ENCODE measurements at places on chromosomes 16 and 17.

- no peak for DNase-seq
Observed at GRCh38 chr17:20925954-20926353, 116.9 kb downstream of the USP22 start.

DNA sequence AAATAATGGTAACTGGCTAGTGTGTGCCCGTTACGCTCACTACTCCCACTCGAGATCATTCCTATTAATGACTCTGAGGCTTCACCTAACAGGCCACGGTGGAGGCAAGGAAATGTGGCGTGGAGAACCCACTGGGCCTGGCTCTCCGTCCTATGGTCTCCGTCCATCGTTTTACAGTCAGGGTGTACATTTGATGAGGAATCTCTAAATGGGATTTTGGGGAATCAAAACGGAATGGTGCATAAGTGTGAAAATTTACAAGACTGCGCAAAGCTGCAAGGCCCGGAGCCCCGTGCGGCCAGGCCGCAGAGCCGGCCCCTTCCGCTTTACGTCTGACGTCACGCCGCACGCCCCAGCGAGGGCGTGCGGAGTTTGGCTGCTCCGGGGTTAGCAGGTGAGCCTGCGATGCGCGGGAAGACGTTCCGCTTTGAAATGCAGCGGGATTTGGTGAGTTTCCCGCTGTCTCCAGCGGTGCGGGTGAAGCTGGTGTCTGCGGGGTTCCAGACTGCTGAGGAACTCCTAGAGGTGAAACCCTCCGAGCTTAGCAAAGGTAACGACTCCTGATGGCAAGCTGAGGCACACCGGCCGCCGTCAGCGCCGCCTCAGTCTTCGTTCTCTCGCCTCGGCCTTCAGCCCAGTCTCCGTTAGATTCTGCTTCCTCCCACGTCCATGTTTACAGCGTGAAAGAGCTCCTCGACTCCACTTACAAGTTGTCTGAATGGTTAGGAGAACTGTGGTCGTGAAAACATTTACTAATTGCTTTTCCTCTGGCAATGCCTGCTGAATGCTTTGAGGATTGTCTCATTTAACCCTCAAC lies at the start of gene RAD51C:
Gene RAD51C (plus strand): TSS at position 364 of the 817 bp plus-strand sequence. CDS start 42 bp downstream, at position 406.
- peak; percentile 78 for DNase-seq

GRCh38 chr16:81710596-81710995 lies 68.5 kb upstream of the PLCG2 start:
- DNase-seq = no peak

- no peak for DNase-seq
Observed at GRCh38 chr17:12328204-12328603, 307.5 kb downstream of the MAP2K4 start.

- no peak for DNase-seq
Observed at GRCh38 chr16:46632778-46633733, 11.9 kb upstream of the SHCBP1 start.

DNA sequence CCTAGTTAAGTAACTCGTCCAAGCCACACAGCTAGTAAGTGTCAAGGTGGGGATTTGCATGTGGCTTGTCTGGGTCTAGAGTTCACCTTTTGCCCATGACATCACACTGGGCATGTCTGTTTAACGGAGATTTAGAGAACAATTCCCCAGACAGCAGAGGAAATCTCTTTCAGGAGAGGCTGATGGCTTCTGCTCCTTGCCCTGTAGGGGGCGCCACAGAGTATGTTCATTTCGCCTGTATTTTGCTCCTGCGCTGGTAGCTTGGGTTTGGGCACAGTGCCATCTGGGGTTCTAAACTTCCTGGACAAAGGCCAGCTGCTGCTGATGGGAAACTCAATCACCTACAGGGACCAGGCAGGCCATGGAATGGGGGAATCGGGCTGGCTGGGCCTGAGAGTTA lies 20.4 kb downstream of the OTOA start:
- DNase-seq = peak; percentile 51

DNA sequence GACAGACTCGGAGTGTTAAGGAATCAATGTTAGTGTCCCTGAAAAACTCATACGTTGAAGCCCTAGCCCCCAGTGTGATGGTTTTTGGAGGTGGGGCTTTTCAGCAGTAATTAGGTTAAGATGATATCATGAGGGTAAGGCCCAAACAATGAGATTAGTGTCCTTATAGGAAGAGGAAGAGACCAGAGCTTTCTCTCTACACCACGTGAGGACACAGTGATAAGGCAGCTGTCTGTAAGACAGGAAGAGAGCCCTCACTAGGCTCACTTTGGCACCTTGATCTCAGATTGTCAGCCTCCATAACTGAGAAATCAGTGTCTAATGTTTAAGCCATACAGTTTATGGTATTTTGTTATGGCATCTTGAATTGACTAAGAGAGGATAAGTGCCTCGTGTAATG lies 403.2 kb downstream of the NPIPA7 start:
- DNase-seq = no peak

DNA sequence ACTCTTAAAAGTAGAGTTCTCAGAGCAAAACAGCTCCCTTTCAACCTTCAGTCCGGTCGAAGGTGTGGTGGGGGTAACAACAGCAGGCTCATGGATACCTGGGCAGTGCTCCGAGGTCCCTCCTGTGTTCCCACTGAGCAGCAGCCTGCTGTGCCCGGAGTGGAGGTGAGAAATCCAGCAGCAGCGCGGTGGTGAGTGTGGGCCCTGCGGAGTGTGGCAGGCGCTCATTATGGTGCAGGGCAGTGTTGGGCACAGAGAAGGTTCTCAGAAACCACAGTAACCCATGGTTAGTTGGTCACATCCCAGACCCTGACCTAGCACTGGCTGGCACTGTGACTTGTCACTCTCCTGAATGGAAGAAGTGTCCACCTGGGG lies 5.0 kb upstream of the P4HB start:
- no peak for DNase-seq

GRCh38 chr16:81657781-81658180 lies 121.3 kb upstream of the PLCG2 start:
- no peak for DNase-seq

DNA sequence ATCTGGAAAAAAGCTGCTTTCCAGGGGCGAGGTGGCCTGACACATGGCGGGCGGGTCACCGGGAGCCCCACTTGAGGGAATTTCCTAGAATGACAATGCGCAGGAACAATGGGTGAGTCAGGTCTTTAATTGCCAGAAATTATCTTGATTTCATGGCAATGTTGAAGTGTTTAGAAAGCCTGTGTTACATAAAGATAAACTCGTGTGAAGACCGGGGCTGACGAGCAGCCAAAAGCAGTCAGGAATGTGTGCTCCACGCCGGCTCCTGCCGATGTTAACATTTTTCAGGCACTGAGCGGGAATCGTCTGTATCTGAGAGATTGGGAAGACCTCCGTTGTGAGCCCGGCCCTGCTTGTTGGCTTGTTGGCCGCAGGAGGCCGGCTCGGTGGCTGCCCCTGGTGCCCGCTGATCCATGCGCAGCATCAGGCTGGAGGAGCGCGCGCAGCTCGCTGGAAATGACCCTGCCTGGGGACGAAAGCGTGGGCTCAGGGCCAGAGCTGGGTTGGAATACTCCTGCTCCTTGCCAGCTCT lies 353.1 kb downstream of the FOXL1 start:
- DNase-seq = no peak

DNA sequence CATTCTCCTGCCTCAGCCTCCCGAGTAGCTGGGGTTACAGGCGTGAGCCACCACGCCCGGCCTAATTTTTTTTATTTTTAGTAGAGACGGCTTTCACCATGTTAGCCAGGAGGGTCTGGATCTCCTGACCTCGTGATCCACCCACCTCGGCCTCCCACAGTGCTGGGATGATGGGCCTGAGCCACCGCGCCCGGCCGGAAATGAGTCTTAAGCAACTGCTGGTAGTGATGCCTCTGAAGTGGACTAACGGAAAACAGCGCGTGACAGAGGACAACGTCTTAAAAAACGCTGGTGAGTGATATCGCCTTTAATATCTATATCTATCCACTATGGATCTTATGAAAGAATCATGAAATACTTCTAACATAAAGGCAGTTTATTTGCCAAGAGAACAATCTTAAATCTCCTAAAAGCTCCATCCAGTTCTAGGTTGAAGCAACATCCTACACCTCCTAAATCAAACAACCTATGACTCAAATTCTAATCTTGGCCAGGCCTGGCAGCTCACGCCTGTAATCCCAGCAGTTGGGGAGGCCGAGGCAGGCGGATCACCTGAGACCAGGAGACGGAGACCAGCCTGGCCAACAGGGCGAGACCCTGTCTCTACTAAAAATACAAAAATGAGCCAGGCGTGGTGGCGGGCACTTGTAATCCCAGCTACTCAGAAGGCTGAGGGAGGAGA lies 69.8 kb downstream of the NXN start:
- no peak for DNase-seq

DNA sequence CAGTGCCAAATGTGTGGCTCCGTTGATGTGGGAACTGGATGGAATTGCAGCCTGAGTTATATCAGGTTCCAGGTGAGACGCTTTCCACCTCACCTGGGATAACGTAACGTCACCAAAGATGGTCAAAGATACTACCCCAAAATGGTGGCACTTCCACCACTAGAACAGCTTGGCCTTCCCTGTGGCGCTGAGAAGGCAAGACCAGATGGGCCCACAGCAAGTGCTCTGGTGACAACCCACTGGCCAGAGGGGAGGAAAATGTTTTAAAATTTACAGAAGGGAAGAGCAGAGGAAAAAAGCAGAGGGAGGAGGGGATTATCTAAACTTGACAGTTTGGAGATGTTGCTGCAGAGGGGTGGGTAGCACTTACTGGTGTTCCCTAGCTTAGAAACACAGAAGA lies 7.5 kb upstream of the ITGA2B start:
- no peak for DNase-seq

GRCh38 chr17:51401279-51401678 lies 140.9 kb downstream of the UTP18 start:
- DNase-seq = no peak

DNA sequence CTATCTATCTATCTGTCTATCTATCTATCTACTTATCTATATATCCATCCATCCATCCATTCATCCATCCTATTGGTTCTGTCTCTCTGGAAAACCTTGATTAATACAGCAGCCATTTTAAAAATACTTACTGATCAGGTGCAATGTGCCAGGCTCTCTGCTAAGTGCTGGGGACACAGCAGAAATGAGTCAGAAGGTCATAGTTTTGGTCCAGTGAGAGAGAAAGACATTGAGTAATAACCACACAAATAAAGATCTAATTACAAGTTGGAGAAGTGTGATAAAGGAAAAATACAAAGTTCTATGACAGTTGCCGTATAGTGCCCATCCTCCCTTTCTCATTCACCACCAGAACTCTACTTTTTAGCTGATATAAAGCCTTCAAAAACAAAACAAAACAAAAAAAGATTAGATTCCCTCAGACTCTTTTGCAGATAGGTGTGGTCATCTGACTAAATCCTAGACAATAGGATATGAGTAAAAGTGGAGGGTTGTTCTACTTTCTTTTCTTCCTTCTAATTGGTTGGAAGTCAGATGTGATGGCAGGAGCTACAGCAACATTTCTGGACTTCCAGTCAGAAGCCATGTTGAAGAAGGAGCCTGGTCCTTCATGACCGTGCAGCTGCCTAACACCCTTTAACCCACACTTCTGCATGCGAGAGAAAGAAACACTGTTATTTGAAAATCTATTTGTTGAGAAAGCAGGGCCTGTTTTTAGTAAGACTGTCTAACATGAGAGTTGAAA lies 72.0 kb upstream of the TOX3 start:
- peak; percentile 10 for DNase-seq

DNA sequence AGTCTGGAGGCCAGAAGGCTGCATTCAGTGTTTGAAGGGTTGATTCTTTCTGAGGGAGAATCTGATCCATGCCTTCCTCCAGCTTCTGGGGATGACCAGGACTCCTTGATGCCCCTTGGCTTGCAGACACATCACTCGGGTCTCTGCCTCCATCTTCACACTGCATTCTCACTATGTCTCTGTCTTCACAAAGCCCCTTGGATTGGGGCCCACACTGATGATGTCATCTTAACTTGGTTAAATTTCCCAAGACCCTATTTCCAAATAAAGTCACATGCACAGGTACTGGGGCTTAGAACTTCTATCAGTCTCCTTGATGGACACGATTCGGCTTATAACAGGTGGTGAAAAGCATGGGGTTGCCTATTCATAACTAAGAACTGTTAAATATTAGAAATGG lies 112.1 kb upstream of the MYOCD start:
- no peak for DNase-seq

GRCh38 chr16:74667255-74667700 lies 601 bp upstream of the RFWD3 start:
- peak; percentile 46 for DNase-seq

DNA sequence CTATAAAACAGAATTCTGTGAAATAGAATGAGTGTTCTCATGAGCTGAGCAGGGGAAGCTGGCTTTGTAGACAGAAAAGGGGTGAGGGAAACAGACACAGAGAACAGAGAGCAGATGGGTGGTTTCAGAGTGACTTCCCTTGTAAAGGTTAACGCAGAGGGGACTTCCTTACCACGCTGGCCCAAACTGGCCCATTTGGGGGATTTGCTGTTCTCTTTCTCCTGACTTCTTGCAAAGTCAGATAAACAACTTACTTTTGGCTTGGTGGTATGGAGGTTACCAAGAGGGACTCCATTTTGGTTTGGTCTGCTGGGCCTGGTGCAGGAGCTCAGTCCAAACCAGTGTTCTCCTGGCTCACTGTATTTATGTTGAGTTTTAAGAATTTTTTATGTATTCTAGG lies 48.4 kb downstream of the SEC14L1 start:
- DNase-seq = no peak

GRCh38 chr17:79714176-79715097 lies 16.3 kb upstream of the ENPP7 start:
- no peak for DNase-seq

- no peak for DNase-seq
Observed at GRCh38 chr17:902463-902862, 77.1 kb downstream of the NXN start.

- DNase-seq = no peak
Observed at GRCh38 chr16:51734220-51734619, 583.1 kb upstream of the SALL1 start.

DNA sequence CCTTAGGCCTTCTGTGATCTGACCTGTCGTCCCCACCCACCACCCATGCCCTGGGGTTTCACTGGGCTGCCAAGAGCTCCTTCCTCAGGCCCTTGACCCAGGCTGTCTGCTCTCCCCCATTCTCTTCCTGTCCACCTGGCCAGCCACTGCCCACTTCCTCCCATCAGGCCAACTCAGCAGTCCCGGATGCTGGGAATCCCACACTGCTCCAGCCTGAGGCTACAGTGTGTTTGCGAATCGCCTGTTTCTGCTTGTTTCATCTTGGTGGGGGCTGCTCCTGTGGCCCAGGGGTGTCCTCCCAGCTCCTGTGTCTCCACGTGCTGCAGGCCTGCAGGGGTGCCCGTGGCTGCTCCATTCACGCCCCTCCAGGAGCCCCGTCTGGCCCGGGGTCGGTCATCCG lies 839 bp upstream of the METRN start:
- no peak for DNase-seq

All from Calu3 (cell line).